ENCODE measurements at places on chromosomes 11 and 22.

GRCh38 chr22:26632422-26633155 lies 10.8 kb downstream of the CRYBA4 start:
- no peak overlapping the region for H3K4me3 ChIP-seq
- H3K4me1 ChIP-seq = no peaks in the 10 kb centered on the region
- H3K36me3 ChIP-seq = no peaks in the 10 kb centered on the region
- DNase-seq = no peak
- no peak overlapping the region for H3K27ac ChIP-seq

- DNase-seq = no peak
- peaks cover 5% of the 10 kb centered on the region for H3K27me3 ChIP-seq
- H3K36me3 ChIP-seq = no peaks in the 10 kb centered on the region
- no peak overlapping the region for H3K4me3 ChIP-seq
- H3K27ac ChIP-seq = no peak overlapping the region
Observed at GRCh38 chr11:261624-262023, 16.6 kb upstream of the NLRP6 start.

DNA sequence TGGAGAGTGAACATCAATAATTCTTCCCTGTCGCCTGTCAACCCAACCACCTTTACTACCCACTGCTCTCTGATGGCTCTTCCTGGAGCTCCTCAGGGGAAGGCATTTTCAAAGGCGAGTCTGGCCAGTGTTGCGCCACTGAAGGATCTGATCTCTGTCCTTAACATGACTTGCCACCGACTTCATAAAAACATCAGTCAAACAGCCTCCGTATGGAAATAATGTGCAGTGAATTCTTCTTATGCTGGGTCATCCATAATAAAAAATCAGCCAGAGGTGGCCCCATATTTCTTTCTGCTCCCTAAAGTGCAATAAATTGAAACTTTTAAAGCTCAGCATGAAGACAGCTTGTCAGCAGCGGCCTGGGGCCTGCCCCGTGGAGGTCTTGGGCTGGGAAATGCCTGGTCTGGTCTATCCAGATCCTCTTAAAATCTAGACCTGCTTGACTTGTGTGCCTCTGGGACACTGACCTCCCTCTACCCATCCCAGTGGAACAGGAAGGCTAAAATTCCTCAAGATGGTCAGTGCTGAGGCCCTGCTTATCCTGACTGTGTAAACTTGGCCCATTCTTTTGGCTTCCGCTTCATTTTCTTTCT lies 199.5 kb downstream of the MYO18B start:
- no peaks in the 10 kb centered on the region for H3K4me1 ChIP-seq
- H3K4me3 ChIP-seq = no peak overlapping the region
- DNase-seq = no peak
- peaks cover 33% of the 10 kb centered on the region for H3K27me3 ChIP-seq
- no peak overlapping the region for H3K27ac ChIP-seq

GRCh38 chr11:34601085-34601444 lies 19.8 kb upstream of the EHF start:
- H3K4me3 ChIP-seq = no peak overlapping the region
- peaks cover 34% of the 10 kb centered on the region for H3K27me3 ChIP-seq
- no peak for DNase-seq

GRCh38 chr11:45843158-45843924 lies 3.9 kb upstream of the CRY2 start:
- peaks cover 4% of the 10 kb centered on the region for H3K27me3 ChIP-seq
- peak overlapping the region; percentile 86 for H3K27ac ChIP-seq
- peak overlapping the region; percentile 76 for H3K4me3 ChIP-seq
- H3K36me3 ChIP-seq = no peaks in the 10 kb centered on the region
- DNase-seq = peak; percentile 81
- peaks cover 24% of the 10 kb centered on the region for H3K4me1 ChIP-seq

DNA sequence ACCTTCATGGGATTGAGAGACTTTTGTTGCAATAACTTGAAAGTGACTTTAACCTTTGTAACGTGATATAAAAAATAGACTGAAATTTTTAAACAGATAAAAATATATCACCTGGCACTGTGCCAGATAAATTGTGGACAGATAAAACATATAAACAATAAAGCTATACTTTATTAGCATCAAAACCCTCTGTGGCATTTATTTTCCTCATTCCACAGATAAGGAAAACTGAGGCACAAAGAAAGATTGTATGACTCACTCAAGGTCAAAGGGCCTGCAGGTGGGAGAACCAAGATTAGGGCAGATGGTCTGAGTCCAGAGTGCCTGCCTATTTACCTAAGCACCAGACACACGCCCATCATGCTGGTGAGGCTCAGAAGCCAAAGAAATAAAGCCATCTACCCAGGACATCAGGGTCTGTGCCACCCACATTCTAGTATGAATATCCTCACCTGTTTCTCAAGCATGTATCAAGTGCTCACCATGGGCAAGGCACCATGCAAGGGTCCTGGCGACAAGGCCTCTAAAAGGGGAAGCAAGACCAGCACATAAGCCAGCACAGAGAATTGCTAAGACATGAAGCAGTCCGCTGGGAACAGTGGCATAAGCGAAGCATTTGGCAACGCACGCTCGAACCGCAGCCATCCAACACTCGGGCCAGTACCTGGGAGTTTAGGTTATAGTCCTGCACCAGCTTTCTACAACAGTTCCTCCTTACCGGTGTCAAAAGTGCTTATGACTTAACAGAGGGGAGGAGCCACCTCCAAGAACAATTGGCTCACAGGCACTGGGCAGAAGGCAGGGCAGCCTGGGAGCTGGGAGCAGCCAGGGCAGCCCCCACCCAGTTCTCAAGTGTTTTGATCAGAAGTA lies 17.6 kb downstream of the MYH9 start:
- peak overlapping the region; percentile 93 for H3K27ac ChIP-seq
- peaks cover 60% of the 10 kb centered on the region for H3K36me3 ChIP-seq
- DNase-seq = peak; percentile 55
- peaks cover 70% of the 10 kb centered on the region for H3K4me1 ChIP-seq
- H3K4me3 ChIP-seq = peak overlapping the region; percentile 69
- H3K27me3 ChIP-seq = no peaks in the 10 kb centered on the region
